Activated naive CD8-positive, alpha-beta T cell treated with anti-CD3 and anti-CD28 coated beads, Interleukin-2, amount 50 U/mL, for 16 hours (primary cell): ENCODE measurements at places on chromosomes 7 and 10.

- DNase-seq = no peak
Observed at GRCh38 chr10:5538446-5538845, 13.7 kb downstream of the CALML3 start.

DNA sequence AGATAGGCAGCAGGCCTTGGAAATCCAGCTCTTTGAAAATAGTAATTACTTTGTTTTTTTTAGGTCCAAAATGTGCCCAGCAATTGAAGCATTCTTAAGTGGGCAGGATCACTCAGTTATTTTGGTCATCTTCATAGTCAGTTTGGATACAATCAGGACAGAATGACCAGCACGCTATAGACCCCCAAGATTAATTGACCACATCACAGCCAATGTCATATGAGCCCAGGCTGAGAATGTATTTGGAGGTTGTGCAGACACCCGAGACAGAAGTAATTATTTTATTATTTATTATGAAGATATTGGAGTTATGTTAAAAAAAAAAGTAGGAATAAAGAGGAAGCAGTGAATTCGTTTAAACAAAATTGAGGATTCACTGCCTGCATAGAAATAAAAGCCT, 93.3 kb upstream of the PFKP start:
- DNase-seq = no peak

DNA sequence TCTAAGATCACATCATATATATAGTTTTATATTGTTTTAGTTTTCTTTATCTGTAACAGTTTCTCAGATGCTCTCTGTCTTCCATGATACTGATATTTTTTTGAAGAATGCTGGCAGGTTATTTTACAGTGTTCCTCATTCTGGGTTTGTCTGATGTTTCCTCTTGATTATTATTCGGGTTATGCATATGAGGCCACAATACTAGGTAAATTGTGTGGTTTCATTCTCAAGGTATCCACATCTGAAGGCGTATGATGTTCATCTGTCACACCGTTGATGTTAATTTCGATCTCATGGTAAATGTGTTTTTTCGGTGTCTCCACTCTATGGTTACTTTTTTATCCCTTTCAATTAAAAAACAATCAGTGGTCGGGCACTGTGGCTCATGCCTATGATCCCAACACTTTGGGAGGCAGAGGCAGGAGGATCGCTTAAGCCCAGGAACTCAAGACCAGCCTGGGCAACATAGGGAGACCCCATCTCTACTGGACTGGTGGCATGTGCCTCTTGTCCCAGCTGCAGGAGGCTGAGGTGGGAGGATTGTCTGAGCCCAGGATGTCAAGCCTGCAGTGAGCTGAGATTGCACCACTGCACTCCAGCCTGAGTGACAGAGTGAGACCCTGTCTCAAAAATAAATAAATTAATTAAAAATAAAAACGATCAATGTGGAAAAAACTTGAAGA, 108.9 kb downstream of the TPST1 start:
- DNase-seq = no peak

DNA sequence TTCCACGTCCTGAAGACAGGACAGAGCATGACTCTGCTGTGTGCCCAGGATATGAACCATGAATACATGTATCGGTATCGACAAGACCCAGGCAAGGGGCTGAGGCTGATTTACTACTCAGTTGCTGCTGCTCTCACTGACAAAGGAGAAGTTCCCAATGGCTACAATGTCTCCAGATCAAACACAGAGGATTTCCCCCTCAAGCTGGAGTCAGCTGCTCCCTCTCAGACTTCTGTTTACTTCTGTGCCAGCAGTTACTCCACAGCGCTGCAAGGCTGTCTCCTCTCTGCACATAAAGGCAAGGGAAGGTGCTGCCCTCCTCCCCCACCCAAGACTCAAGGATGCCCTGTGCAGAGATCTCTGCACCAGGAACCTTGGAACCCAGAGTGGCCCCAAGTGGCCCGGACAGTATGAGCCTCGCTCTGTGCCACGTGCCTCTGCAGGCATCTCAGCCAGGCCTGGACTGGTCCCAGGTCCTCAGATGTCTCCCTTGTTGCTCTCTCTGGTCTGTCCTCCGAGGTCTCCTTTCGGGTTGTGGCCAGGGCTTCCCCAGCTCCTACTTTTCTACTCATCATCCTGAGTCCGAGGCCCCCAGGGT, 230.3 kb upstream of the PRSS58 start:
- DNase-seq = no peak

GRCh38 chr7:87885018-87885417, 8.7 kb downstream of the DBF4 start:
- no peak for DNase-seq

DNA sequence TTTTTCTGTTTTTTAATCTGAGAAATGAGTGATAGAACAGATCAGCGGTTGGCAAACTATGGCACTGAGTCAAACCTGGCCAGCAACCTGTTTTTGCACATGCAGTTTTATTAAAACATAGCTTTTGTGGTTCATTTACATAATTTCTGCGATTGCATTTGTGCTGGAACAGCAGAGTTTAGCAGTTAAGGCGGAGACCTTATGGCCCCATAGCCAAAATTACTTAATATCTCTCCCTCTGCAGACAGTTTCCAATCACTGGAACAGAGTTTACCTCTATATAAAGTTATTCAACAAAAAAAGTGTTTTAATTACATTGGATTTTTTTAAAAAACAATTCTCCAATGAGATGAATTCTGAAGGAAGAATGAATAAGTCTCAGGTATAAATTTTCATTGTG, 212.1 kb downstream of the DGKB start:
- no peak for DNase-seq

GRCh38 chr7:100607111-100607510, 4.9 kb downstream of the PCOLCE start:
- no peak for DNase-seq

GRCh38 chr10:132098539-132099388, 33.0 kb downstream of the JAKMIP3 start:
- DNase-seq = no peak

- DNase-seq = no peak
Observed at GRCh38 chr7:33748793-33749192, 156.5 kb upstream of the BMPER start.

DNA sequence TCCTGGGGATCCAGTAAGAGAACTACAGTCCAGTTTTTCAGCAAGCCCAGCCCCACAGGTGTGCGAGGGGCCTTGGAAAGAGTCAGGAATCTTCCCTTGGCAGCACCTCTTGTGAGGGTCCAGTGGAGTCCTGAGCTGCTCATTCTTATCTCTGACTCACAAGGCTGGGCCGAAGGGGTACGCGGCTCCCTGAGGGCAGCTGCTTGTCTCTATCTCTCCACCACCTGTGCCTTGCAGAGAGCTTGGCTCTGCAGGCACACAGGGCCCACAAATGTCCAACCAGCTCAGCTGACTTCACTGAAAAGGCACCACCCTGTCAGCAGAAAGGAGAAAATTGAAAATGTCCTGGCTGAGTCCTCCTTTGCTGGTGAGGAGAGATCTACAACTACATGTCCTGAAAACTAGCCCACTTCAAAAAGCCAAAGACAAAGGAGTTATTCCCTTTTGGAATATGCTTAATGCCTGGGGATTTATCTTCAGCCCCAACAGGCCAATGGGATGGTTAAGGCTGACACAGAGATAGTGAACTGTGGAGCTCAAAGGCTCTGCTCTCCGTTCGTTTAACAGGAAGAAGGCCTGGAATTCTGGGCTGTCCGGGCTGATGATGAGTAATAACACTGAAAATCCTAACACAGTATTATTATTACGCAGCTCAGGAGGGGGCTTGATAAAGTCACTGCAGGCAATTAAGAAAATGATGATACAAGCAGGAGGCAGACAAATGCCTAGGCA, 23.4 kb downstream of the UROS start:
- no peak for DNase-seq

GRCh38 chr7:127396184-127396583, 3.7 kb upstream of the ZNF800 start:
- no peak for DNase-seq

GRCh38 chr10:133378251-133379096, 588 bp upstream of the PAOX start:
- no peak for DNase-seq

GRCh38 chr7:38938589-38938988, 29.6 kb upstream of the VPS41 start:
- no peak for DNase-seq

- no peak for DNase-seq
Observed at GRCh38 chr7:25359471-25360059, 131.3 kb upstream of the NPVF start.

GRCh38 chr10:44955413-44956070, 4.1 kb upstream of the RASSF4 start:
- DNase-seq = no peak

DNA sequence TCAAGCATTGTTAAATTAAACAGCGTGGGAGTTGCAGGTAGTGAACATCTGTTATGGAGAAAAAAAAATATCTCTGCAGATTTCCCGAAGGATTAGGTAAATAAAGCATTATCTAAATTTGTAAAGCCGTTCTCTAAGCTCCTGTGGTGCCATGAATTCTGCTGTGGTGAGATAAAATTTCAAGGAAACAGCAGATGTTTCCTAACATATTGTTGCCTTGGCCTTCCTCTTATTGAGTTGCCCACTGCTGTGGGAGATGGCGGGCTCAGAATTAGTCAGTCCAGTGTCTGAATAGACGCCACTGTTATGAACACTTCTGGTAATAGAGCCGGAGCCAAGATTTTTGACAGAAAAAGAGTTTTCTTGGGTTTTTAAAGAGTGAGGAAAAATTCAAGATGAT, 82.6 kb upstream of the ELMO1 start:
- DNase-seq = no peak

- DNase-seq = no peak
Observed at GRCh38 chr10:111087331-111087756, 10.5 kb downstream of the ADRA2A start.

- no peak for DNase-seq
Observed at GRCh38 chr7:84624927-84625326, 430.3 kb upstream of the SEMA3A start.

DNA sequence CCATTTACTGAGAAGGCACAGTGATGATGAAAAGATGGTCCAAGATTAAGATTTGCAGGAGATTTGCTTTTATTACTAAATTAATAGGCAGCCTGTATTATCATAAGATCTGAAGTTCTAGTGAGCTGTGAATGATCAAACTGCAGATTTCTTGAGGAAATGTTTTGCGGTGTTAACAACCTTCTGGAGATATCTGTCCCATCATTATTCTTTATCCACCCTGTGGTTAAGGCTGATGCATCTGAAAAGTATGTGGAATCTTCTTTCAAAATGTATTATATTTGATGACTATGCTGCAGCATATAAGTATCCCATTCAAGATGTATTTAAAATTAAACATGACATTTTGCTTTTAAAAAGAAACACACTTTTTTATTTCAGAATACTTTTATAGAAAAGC, 150.3 kb downstream of the POLR1F start:
- DNase-seq = no peak

- no peak for DNase-seq
Observed at GRCh38 chr10:112491144-112491543, 44.1 kb downstream of the VTI1A start.

- DNase-seq = no peak
Observed at GRCh38 chr7:99121496-99122021, 22.3 kb downstream of the SMURF1 start.

DNA sequence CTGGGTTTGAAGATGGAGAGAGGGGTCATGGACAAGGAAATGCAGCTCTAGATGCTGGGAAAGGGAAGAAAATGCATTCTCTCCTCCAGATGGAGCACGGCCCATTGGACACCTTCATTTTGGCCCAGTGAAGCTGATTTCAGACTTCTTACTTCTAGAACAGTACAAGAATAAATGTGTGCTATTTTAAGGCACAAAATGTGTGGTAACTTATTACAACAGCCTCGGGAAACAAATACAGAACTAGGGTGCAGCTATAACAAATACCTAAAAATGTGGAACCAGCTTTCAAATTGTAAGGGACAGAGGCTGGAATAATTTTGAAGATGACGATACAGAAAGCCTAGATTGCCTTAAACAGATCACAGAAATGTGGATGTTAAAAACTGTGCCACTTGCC, 54.1 kb downstream of the CYTH3 start:
- no peak for DNase-seq

DNA sequence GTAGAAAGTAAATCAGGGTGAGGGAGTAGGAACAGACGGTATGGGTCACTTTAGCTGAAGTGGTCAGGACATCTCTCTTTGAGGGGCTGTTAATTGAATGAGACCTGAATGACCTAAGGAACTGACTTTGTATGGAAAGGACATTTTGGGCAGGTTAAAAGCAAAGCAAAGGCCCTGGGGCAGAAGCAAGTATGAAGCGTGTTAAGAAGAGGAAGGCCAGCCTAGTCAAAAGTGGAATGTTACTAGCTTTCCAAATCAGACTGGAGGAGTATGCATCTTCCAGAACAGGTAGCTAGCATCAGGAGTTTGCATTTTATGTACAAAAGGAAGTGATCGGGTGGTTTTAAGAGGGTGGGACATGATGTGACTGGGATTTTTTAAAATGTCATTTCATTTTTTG, 70.9 kb upstream of the PCGF5 start:
- DNase-seq = no peak

GRCh38 chr7:11413901-11414300, 418.1 kb downstream of the THSD7A start:
- DNase-seq = no peak

DNA sequence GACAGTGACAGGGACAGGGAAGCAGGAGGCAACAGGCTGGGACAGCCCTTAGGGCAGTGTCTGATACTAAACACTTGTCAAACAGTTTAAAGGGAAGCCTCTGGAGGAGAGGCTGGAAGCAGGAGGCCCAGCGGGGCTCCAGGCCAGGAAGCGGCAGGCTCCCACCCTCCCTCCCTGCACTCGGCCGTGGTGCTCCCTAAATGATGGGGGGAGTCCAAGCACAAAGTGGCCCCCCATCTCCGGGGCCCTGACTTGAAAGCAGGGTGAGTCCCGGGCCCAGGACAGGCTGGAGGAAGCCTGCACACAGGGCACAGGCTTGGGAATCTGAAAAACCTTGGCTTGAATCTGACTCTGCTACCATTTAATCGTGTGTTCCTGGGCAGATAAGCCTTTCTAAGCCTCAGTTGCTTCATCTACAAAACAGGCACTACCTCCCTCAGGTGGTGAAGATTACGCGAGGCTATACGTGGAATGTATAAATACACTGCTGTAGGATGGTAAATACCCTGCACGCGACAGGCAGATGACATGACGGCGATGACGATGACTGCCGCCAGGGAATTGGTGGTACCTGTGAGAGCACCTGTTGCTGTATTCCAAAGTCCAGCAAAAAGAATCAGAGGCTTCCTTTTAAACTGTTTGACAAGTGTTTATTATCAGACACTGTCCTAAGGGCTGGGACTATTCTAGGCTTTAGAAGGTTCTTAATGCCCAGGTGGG, 34.1 kb downstream of the GBX1 start:
- no peak for DNase-seq
